ENCODE measurements at places on chromosomes 3 and 15.
A peak's percentile ranks its signal among the peaks of the same experiment; 100 is the strongest.

GRCh38 chr3:8970971-8971589 lies 7.8 kb upstream of the RAD18 start:
- peak; percentile 52 for DNase-seq

DNA sequence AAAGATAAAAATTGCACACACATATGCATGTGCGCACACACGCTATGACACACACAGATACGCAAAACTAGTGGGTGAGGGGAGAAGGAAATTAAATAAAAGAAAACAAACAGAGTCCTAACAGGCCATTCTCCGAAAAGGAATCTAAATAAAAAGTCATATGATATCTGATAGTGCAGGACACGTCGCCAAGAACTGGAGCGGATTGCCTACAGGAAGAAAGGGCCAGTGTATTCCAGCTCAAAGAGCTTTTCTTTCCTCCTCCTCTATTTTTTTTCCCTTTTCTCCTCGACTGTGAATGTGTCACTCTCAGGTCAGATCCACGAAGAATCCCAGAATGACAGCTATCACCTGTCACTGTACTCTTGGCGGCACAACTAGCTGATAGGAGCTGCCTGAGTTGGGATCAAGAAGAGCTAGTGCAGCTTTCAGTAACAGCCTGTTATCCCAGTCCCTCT lies 157.8 kb downstream of the TIGIT start:
- no peak for DNase-seq

DNA sequence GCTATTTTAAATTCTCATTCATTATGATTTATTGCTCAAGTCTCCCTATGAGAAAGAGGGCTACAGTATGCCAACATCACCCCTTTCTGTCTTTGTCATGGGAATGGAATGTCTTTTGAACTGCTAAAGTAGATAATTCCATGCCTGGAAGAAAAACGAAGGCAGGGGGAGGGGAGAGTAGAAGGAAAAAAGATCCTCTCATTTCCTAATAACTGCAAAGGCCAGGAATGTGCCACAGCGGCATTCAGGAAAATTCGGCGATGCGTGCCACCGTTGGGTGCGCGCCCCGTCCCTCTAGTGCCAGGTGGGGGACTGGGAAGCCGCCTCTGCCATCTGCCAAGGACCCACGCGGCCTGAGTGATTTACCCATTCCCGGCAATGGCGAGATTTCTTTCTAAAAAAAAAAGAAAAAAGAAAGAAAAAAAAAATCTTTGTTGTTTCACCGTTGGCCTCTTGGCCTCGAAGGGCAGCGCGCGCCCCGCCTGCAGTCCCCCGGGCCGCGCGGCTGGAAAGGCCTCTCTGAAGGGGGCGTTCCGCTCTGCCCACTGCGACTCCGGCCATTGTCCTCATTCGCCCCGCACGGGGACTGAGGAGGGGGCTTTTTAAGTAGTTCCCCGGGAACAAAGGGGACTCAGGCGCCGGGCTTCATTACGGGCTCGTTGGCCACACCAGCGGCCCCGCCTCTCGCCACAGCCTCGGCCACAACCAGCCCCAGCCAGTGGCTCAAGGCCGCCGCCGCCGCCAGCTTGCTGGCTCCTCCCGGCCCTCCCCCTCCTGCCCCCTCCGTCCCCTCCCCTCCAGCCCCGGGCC lies 54.5 kb downstream of the CPN2 start:
- no peak for DNase-seq

- no peak for DNase-seq
Observed at GRCh38 chr15:47888385-47889100, 171.2 kb downstream of the SEMA6D start.

DNA sequence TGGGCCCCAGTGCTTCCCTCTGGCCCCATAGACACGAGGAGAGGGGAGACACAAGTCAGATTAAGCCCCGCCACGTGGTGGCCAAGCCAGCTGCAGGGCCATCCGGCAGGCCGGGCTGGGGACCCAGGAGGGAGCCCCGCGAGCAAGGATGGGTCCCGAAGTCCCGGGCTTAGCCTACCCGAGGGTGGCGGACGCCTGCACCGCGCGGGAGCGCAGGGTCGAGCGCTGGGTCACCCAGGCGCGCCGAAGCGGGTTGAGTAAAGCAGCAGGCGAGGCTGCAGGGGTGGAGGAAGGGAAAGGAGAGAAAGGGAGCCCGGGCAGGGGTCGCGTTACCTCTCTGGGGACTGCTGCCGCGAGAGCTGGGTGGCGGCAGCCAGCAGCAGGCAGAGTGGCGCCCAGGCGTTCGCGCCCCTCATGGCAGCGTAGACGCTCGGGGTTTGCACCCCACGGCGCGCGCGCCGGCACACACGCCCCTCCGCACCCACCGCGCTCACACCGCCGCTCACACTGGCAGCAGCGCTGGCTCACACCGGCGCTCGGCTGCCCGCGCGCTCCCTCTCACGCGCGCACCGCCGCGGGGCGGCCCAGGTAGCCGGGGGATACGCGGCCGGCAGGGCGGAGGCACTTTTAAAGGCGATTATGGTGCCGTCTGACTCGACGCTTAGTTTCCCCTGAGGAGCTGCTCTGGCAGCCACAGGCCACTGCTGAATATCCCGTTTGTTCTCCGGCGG lies at the start of gene PCOLCE2:
Gene PCOLCE2 (minus strand): TSS at position 603 of the 731 bp plus-strand sequence. CDS start 187 bp downstream, at position 416.
- no peak for DNase-seq

GRCh38 chr3:45153658-45154437 lies 7.7 kb upstream of the CDCP1 start:
- no peak for DNase-seq

DNA sequence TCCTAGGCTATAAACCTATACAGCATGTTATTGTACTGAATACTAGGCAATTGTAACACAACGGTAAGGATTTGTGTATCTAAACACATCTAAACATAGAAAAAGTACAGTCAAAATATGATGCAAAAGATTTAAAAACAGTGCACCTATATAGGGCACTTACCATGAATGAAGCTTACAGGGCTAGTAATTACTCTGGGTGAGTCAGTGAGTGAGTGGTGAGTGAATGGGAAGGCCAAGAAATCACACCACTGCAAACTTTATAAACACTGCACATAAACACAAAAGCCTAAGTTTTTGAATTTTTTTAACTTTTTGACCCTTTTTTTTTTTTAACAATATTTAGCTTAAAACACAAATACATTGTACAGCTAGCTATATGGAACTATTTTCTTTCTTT lies 204.7 kb upstream of the CTNNB1 start:
- no peak for DNase-seq

DNA sequence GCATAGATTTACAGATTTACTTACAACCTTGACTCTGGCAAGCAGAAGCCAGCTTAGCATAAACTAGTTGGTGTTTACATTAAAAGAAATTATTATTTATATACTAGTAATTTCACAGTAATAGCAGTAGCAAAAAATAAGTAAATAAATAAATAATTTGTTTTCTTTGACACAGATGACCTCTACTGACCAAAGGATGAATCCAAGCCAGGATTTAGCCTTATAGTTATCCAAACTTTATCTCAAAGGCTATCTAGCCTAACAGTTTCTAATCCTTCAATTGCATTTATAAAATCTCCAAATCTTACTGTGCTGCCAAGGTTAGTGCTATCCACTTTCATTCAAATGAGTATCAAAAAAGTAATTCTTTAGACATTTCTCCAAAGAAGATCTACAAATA lies 64.3 kb downstream of the FRMD5 start:
- no peak for DNase-seq

DNA sequence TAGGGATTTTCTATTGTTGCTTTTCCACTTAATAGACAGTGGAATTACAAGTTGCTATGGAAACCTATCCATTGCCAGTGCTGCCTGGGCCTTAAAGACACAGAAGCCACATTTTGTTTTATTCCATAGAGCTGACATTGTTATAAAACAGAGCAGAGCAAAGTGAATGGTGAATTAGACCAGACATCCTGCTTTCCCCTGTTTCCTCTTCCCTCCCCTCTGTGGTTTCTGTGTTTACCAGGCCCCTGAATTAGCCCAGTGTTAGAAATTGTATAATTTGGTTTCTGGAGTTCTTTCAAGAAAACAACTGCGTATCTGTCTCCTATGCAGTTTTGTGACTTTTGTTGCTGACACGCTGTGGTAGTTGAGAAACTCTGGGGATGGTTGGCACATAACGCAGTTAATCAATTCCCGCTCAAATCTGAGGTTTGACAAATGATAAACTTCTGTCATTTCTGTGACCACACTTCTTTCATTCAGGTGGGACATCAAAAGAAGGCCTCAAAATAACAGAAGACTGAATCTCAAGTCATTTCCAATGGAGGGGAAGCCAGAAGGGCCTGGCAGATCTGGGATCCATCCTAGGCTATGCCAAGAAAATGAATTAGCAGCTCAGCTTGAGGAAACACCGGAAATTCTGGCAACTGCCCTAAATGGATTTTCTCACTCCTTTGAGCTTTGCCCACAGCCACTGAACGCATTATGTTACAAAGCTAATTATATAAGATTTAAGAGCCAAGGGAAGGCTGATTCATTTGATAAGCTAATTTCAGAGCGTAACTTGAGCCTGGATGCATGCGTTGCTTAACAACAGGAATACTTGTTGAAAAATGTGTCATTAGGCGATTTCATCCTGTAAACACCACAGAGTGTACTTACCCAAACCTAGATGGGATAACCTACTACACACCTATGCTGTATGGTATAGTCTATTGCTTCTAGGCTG lies 46.9 kb downstream of the NR1D2 start:
- DNase-seq = peak; percentile 56

GRCh38 chr15:62118520-62119226 lies 46.4 kb downstream of the C2CD4B start:
- no peak for DNase-seq

- DNase-seq = no peak
Observed at GRCh38 chr3:133887074-133887802, 8.4 kb downstream of the RAB6B start.

GRCh38 chr3:135812057-135812456 lies 153.5 kb upstream of the PPP2R3A start:
- no peak for DNase-seq

GRCh38 chr3:89562373-89562772 lies 455.0 kb downstream of the EPHA3 start:
- no peak for DNase-seq

GRCh38 chr15:28456476-28457395 lies 76.0 kb downstream of the GOLGA8G start:
- no peak for DNase-seq

- DNase-seq = no peak
Observed at GRCh38 chr3:55333923-55334322, 153.2 kb downstream of the WNT5A start.

- DNase-seq = no peak
Observed at GRCh38 chr3:37770938-37771918, 90.5 kb upstream of the CTDSPL start.

DNA sequence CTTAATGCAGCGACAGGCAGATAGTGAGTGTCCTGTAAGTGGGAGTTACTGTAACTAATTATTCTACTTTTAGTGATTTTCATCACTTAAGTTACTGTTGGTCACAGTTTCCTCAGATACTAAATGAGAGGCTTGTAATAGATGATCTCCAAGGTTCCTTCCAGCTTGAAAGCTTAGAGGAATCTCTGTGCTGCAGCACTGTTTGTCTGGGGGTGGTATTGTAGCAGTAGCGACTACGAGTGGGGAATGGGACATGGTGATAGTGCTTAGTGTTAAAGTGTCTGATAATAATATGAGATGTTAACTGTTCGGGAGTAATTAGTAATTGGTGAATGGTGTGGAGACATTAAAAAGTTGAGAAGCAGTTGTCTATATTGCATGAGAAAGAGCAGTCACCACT lies 12.4 kb downstream of the PPP4R2 start:
- DNase-seq = no peak

DNA sequence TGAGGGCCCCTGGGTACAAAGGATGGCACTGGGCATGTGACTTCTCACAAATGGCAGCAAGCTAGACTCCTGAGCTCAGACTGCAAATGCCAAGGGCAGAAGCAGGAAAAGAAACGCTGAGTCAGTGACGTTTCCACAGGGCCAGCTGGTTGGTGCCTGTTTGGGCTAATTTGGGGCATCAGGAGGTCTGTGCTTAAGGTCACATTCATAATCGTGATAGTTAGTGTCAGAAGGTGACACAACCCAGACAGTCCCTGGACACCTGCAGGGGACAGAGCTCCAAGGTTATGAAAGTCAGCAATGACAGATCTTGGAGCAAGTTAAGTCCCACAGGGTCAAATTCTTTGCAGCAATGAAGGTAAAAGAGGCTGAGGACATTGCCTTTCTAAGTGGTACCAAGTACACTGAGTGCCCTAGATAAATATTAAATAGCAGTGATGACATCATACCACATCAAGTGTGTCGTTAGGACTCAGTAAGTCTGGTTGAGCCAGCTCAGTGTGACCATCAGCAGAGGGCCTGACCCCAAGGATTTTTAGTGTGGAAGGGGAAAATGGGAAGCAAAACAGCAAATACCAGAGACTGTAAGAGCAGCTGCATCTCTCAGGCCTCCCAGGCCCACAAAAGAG lies 556.9 kb upstream of the CFAP20DC start:
- DNase-seq = no peak

DNA sequence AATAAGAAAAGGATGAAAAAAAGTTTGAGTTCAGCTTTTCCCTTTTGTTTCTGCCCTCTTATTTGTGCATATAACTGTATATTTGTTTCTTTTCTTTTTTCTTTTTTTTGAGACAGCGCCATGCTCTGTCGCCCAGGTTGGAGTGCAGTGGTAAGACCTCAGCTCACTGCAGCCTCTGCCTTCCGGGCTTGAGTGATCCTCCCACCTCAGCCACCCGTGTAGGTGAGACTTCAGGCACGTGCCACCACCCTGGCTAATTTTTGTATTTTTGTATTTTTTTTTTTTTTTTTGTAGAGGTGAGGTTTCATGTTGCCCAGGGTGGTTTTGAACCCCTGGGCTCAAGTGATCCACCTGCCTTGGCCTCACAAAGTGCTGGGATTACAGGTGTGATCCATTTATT lies 31.4 kb downstream of the RNF111 start:
- no peak for DNase-seq

- DNase-seq = no peak
Observed at GRCh38 chr3:132841621-132842020, 119.4 kb upstream of the NPHP3 start.

DNA sequence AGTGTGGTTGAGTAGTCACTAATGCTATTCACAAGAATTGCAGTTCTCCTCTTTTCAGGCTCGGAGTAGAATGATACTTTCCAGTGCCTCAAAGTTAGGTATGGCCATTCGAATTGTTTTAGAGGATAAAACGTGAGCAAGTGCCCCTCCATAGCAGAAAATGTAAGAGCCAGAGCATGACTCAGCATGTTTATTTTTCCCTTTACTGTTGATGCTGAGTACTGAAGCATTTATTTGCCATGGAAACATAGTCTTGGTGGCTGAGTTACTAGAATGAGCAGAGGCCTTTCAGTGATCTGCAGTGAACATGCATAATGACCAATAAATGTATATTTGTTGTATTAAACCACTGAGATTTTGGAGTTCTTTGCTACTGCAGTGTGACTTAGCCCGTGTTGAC lies 540.6 kb downstream of the NLGN1 start:
- DNase-seq = no peak

DNA sequence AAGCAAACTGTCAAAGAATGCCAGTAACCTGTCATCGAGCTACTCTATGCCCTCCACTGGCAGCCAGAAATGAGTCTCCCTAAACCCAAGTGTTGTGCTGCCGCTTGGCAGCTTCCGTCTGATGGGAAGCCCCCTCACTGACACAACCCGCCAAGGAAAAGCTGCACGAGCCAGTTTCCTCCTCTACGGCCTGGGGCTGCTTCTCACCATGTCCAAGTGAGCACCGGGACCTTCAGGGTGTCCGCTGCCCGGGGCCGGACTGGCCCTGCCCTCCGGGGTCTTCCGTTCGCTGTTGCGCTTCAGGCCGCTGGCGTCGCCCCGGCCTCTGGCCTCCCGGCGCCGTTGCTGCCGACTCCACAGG lies 490 bp downstream of the TOMM70 start:
- no peak for DNase-seq
